ENCODE measurements at places on chromosomes 2 and 18.

DNA sequence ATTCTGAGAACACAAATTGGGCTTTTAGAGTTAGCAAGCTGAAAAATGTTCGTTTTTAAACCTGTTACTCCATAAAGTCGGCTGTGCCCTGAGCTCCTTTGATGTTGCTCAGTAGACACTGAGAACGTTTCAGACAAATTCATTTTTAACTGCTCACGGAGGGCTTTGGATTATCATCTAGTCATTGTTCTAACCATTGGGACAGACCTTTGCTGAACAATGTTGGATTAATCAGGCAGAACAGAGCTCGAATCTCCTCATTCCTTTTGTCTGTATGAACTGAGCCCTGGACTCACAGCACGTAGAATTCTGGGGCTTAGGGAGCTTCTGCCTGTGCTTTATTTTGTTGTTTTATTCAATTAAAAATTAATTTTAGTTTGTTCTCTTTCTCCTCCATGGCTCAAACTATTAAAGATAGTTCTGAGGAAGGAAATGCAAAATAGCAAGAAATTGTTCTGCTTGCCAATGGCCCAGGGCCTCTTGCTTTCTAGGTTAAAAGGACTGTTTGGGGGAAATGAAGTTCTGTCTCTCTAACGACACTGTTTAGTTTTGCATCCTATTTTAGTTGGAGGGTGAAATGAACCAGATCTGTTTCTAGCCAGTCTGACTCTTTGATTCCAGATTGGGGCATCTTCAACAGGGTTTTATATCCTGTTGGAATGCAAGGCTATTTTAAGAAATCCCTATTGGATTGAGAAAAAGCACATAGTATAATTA is 114.7 kb upstream of the CXCR4 start:
- no peak for DNase-seq

DNA sequence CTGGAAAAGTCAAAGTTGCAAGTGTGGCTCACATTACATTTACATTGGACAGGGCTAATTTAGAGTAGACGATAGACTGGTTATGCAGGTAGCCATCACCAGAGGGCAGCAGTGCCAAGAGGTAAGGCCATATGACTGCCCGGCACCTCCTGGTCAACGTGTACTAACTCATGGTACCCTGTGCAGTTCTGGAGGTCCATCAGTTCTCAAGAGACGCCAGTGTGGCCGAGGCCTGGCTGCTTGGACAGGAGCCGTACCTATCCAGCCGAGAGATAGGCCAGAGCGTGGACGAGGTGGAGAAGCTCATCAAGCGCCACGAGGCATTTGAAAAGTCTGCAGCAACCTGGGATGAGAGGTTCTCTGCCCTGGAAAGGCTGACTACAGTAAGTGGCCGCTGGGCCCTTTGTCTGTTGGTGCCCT is 65.8 kb upstream of the EML6 start:
- DNase-seq: no peak

DNA sequence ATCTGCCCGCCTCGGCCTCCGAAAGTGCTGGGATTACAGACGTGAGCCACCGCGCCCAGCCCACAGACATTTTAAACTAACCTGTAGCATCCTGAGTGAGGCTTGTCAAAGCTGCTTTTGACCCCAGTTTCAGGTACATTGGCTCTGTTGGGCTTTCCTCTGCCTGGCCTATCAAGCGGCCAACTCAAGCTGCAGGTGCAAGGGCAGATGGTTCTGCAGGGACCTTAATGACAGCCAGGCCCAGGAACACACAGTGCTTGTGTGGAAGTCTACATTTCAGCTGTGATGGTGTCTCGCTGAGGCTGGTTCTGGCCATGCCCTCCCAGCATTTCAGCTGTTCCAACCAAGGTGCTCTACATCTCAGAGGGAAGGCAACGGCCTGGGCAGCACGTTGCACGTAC is 18.4 kb downstream of the INPP4A start:
- no peak for DNase-seq

- DNase-seq: no peak
These were observed 484 bp downstream of the AFF3 start for GRCh38 chr2:100141906-100142305.

- DNase-seq: no peak
These were observed 17.6 kb downstream of the FBXO11 start for GRCh38 chr2:47888581-47889280.

DNA sequence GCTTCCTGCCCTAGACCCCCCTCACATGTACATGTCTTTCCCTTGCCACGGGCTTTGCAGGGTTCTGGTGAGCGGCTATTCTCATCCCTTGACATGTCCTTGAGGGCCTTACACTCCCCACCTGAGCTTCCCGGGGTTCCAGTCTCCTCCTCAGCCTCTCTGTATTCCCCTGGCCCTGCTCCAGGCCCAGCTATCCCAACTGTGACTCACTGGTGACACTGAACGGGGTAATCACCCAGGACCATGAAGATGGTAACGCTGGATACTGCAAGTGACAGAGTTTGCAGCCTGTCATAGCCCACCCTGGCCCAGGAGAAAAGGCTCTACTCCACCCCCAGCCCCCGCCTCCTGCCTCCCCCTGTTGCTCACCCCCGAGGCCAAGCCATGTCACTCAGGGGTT is 27.3 kb downstream of the KIF3C start:
- no peak for DNase-seq

GRCh38 chr2:27441958-27442919 is at the start of gene KRTCAP3:
Gene KRTCAP3, plus strand, starts transcription at chr2:27442381. Its CDS starts 32 bp downstream, at chr2:27442413.
- DNase-seq: no peak

DNA sequence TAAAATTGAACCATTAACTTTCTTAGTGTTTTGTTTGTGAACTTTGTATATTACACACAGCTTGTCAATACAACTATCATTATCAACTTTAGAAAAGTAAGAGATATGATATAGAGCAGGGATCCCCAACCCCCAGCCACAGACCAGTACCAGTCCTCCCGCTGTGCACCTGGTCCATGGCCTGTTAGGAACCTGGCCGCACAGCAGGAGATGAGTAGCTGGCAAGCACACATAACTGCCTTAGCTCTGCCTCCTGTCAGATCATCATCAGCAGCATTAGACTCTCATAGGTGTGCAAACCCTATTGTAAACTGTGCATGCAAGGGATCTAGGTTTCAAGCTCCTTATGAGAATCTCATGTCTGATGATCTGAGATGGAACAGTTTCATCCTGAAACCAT is 491.0 kb upstream of the NXPH2 start:
- no peak for DNase-seq

DNA sequence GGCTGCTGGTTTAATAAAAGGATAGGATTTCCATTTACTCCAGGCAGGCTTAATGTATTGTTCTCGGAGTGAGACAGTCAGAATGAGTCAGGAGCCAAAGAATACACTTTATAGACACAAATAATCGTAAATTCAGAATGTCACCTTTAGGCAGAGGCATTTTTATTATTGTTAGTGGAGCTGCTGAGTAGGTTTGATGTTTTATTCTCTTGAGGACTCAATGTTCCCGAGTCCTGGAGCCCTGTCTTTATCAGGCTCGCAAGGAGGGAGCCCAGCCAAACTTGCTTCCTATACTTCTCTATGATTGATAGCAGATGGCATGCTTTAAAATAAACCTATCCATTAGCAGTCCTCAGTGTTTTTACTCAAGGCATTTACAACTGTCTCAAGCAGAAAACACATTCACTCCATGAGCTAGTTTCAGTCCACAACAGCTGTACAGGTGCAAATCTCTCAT is 492.3 kb upstream of the ZEB2 start:
- no peak for DNase-seq

- DNase-seq: no peak
These were observed 106.9 kb downstream of the ROCK1 start for GRCh38 chr18:21004726-21005125.

DNA sequence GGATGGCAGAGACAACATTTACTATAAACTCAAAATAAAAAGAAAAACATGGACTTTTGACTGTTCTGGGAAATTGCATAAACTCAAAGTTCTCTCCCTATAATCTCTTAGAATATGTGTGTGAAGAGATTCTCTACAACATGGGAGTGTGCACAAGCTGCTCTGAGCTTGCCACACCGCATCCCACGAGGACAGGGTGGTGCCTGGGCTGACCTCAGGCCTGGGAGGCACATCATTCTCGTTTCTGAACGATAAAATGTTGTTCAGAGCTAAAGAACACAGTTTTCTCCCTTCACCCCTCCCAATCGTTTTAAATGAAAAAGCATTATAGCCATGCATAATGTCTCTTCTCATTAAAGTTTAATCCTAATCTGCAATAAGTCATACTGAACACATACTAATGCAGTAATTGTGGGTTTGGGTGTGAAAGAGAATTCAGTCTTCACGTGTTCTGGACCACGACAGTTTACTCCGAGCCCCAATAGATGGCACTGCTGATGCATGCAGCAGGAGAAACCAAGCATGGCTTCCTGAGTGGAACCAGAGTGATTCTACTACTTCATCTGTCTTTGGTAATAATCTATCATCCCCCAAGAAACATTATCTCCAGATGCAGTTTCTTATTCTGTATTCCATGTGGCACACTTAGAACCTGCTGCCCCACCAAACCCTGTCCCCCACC is 46.9 kb upstream of the LAMA1 start:
- DNase-seq: peak; percentile 7

DNA sequence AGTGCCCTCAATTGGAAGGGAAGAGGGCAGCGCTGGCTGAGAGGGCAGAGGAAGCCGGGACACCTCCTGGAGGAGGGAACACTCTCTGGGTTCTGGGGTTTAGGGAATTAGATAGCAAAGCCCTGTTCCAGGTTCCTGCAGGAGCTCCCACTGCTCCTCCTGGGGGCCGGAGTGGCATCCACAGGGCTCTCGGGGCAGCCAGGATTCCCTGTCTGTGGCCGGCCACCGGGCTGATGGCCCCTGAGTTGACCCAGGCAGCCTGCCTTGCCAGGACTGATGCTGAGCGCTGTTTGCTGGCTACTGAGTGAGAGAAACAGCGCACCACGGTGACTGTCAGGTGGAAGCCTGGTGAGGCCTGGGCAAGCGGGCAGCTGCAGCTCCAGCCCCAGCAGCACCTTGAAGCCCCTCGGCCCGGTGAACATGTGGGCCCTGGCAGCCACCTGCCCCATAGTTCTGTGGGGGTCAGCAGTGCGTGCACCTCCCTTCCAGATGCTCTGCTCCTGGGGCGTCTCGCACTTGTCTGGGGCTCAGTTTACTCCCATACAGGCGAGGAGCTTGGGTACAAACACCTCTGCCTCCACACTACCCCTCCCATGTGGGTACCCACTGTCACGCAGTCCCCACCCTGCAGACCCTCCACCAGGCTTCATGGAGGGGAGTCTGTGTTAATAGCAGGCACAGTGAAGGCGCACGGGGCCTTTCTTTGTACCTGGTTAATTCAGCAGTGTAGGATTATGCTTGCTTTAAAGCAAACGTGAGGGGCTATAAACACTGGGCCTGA is 7.7 kb upstream of the ALLC start:
- DNase-seq: no peak

GRCh38 chr2:122251158-122251557 is 495.7 kb downstream of the TSN start:
- DNase-seq: no peak

DNA sequence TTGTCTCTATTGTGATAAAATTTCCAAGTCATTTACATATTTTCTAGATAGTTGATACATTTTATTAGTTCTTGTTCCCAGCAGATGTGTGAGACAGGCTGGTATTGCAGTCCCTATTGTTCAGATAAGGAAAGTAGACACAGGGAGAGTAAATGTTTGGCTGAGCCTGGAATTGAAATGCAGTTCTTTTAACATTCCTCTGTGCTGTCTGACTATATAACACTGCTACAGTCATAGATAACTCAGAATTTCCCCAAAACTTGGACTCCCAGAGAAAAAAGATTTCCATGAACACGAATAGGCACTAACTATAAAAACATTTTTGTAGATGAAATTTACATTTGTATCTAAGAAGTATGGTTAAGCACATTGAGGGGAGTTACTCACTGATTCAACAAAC is 71.4 kb downstream of the PLCL1 start:
- no peak for DNase-seq

GRCh38 chr18:657311-658000 is at the start of gene TYMS:
Gene TYMS, plus strand, starts transcription at chr18:657653. Its CDS starts 90 bp downstream, at chr18:657743.
- DNase-seq: peak; percentile 32

- no peak for DNase-seq
These were observed 86.4 kb upstream of the MYCN start for GRCh38 chr2:15853903-15854302.

DNA sequence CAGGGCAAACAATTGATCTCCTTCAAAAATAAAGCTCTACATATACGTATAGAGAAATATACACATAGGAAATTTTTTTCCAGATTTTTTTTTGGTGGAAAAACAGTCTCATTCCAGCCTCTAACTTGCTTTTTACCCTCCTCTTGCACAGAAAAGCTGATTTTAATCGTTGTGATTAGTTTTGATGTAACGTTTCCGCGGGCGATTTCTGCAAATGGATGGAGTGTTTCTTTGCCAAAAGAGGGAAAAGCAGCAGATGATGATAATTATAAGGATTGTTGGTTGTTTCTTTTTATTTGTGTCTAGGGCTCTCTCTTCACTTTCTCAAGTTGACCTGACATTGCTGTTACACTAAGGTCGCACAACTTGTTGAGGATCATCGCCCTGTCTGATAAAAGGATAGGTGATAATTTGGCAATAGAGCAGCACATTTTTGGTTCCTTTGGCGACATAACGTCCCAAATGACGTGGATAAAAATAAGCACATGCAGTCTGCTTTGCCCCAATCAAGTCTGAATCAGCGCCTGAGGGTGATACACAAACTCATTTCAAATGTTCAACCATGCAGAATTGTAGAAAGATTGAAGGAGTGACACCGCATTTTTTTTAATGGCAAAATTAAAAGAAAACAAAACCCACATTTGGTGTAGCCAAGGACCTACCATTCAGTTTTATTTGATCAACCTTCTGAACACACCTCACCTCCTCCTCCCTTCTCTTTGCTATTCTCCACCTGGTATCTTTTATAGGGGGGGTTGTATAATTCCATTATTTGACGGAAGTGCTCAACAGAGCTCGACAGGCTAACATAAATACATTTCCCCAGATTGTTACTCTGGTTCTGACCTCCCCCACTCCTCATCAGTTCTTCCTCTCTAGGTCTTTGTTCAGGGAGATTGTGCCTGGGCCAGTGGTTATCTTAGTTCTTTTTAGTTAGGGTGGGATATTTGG is 109.6 kb upstream of the KCTD1 start:
- no peak for DNase-seq

GRCh38 chr18:12907258-12907925 is 23.4 kb upstream of the PTPN2 start:
- no peak for DNase-seq

- no peak for DNase-seq
These were observed 28.2 kb downstream of the CCDC102B start for GRCh38 chr18:68826121-68826520.

GRCh38 chr2:120195553-120195952 is 27.6 kb downstream of the TMEM185B start:
- DNase-seq: no peak

- no peak for DNase-seq
These were observed 210.9 kb downstream of the DCDC2C start for GRCh38 chr2:3914241-3914640.

All from occipital lobe (tissue), 3 donors.